ENCODE measurements at places on chromosomes 6 and 20. TPM values are rescaled to one million over a fixed set of nuclear protein-coding genes. Genes with fewer than 3 reads are reported as not detected.

DNA sequence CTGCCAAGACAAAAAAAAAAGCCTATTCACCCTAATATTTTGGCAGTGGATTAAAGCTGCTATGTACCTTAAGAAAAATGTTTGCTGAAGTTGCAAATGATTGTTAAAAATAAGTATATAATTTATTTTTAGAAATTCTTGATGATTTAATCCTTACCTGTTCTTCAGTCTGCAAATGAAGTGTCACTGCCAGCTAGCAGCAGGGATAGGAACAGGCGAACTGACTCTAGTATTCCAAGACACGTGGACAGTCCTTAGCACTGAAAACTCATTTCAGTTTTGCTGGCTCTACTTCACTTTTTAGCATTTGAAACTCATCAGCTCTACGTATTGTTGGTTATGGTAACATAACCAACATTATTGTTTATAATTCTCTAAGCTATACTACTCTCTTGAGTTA lies 204.4 kb upstream of the ID4 start:
- DNase-seq = no peak

Gene CGA
- not detected for polyA plus RNA-seq

Gene ZSCAN31
- 3.1 TPM for polyA plus RNA-seq

Gene CRISP2
- polyA plus RNA-seq = not detected

DNA sequence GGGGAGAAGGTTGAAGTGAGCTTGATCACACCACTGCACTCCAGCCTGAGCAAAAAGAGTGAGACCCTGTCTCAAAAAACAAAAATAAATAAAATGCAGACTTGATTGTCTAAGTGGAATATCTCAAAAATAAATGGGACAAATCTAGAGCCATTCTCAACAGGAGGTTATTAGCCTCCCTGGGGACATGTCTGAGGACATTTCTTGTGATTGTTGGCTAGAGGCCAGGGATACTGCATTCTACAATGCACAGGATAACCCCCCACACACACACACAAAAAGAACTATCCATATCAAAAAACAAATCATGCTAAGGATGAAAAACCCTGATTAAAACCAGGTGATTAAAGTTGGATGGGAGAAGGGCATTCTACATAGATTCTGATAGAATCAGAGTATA lies 37.5 kb downstream of the FAM217A start:
- DNase-seq = no peak

Gene USP49
- 2.6 TPM for polyA plus RNA-seq

DNA sequence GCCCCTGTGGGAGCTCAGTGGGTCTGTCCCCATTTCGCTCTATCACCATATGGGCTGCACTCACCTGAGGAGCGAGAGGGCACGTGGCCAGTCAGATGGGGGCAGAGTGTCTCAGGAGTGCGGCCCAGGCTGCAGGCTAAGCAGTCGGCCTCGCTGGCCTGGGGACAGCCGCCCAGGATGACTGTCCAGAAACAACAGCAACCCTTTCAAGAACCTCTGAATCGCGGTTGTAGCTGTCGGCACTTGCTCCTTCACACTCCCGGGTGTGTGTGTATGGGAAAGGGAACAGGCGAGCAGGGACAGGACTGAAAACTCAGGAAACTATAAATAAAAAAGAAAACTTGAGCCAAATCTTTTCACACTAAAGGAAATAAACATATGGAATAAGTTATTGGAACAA lies 63.1 kb downstream of the TFAP2A start:
- DNase-seq = no peak

GRCh38 chr20:50572938-50573777 lies 63.0 kb downstream of the PTPN1 start:
- DNase-seq = no peak

Gene QRSL1
- polyA plus RNA-seq = 36.9 TPM

Gene HAO1
- not detected for polyA plus RNA-seq

DNA sequence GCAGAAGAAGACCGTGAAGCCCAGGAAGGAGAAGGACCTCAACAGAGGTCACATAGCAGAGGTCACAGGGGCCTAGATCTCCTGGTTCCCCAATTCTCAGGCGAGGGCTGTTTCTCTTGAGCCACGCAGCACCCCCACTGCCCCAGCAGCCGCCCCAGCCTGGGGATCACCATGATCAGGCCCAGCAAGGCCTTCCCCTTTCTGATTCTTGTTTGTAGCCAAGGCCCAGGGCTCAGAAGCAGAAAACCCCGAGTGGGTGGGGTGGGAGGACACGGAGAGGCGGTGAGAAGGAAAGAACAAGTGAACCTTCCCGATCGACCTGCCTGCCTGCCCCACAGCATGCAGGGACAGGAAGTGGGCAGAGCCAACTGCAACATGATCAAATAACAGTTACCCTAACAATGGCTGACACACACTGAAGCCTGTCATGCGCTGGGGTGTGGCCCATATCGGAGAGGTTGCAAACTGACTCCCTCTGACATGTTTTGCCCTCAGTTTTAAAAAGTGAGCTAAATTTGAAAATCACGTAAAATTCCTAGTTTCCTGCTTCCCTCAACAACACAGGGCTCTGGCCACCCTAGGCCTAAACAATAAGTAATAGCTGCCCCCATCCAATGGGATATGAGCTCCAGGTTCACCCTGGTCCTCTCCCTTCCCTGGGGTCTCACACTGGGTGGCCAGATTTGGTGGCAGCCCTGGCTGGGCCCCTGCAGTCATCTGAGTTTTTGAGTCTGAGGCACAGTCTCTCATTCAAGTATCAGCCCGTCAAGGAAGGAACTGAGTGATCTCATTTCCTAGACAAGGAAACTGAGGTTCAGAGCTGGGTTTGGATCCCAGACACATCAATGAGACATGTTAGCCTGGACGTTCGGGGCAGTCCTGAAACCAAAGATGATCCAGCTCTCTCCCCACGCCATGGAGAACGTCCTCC lies 6.5 kb downstream of the PEDS1 start:
- DNase-seq = peak; percentile 91

DNA sequence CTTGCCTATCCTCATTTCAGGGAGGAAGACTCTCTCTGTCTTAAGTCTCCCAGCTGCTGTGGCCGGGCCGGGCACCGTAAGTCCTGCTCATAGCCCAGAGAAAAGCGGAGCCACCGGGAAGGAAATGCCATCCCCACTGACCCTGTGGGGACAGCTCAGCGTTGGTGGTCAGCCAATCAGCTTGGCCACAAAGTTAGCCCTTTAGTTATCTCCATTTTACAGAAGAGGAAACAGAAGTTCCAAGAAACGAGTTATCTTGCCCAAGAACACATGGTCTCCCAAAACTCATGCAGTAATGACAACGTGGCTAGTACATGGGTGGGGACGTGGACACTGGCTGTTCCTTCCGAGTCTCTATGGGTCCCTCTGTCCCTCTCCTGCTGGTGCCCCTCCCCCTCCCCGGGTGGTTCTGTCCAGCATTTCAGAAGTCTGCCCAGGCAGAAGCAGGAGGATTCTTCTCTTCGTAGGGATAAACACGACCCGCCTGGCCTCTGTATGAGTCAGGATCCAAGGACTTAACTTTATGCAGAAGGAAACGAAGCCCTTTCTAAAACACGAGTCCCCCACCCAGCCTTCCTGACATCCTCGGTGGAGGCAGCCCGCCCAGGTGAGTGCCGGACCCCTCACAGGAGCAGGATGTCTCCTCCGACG lies 273.8 kb downstream of the CDH4 start:
- DNase-seq = no peak

DNA sequence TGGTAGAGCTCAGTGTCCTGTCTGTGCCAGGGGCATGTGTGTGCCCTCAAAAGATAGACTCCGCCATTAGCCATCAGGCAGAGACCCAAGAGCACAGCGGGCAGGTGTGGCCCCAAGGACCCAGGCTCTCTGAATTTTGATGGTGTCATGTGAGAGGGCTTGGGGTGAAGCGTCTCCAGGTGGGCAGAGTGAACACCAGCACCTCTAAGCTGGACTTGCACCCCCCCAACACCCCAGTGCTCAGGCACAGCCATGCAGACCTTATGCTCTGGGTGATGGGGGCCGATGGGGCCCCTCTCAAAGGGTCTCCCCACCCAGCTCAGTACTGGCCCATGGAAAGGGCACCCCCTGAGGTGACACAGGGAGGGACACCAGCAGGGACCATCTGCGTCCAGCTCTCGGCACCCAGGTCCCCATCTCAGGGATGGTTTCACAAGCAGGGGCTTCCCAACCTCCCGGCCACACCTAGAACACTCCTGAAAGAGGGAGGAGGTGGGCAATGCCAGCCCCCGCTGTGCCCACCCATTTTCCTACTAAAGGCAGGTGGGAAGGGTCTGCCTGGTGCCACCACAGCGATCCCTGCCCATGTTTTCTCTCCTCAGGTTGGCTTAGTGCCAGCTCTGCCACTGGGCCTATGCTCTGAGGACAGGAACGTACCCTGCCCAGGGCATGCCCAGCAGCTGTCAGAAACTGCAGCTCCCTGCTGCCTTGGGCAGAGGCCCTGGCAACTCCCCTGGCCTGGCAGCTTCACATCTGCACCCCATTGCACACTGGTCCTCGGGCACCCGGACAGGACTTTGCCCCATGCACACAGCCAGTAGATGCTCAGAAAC lies 3.5 kb downstream of the CST7 start:
- DNase-seq = no peak

- no peak for DNase-seq
Measured at GRCh38 chr20:63876489-63877036, 11.5 kb downstream of the TPD52L2 start.

Gene COL9A1
- polyA plus RNA-seq = not detected

Gene SMPDL3A
- 0.20 TPM for polyA plus RNA-seq

Gene SMAP1
- 13.2 TPM for polyA plus RNA-seq

Gene CLPSL1
- polyA plus RNA-seq = not detected

Gene PNLDC1
- 1.3 TPM for polyA plus RNA-seq

GRCh38 chr6:139530561-139530960 lies 156.1 kb upstream of the CITED2 start:
- DNase-seq = no peak

Gene BMP5
- polyA plus RNA-seq = not detected

GRCh38 chr20:25324412-25324811 lies 66.2 kb downstream of the ABHD12 start:
- DNase-seq = no peak

Gene NR2E1
- not detected for polyA plus RNA-seq

Gene ETV7
- polyA plus RNA-seq = 2.0 TPM

DNA sequence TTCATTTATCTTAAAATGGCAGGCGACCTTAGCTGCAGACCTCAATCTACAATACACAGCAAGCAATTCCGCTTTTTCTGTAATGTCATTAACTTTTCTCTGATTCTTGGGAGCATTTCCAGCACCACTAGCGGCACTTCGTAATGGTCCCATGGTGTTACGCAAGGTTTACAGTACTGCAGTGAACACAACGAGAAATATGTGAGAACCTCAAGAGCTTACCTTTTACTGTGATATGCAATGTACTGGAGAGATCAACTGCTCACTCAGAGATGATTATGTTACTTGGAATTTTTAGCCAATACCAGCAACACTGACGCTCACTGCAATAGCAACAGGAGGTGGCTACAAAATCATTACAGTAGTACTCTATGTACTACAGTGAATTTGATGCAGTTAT lies 2.8 kb upstream of the CEP43 start:
- DNase-seq = no peak

GRCh38 chr20:59925899-59926298 lies 7.5 kb downstream of the SYCP2 start:
- DNase-seq = no peak

- DNase-seq = no peak
Measured at GRCh38 chr6:91720324-91720723, 1133.5 kb upstream of the MAP3K7 start.

- DNase-seq = peak; percentile 89
Measured at GRCh38 chr6:139290787-139291311, 949 bp downstream of the TXLNB start.

DNA sequence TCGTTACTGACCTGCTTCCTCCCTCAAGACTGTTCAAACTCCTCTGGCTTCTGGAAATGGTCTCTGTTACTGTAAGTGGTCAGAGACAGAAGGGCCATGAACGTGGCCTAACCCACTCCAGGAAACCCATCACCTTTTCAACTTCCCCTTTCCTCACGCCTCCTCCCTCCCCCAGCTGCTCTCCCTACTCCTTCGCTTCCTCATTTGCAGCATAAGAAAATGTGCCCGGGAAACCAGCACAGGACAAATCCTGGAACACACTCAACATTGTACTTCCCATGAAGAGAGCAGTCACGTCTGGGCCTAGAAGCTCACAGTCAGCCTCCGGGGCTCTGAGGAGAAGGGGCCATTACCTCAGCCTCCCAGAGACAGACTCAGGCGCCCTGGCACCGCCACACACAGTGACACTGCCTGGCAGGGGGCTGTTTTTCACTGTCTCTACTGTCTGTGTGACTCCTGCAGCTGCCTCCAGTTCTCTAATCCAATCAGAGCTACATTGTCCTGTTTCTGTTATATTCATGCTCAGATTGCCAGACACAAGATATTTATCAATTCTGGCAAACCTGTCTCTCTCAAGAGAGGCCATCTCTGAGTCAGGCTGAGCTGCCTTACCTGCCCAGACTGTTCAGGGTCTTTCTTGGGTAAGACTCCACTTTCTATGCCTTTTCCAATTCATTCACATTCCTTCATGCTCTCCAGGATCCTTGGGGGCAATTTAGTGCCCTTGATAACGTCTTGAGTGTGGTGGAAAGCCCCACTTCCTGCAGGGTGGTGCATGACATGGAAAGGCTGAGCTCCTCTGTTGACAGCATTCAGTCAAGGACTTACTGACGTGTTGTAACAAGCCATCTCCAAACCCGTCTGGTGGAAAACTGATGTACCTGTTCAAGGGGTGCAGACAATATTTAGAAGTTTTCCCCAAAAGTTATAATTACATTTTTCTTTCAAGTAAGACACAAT lies 242.2 kb downstream of the HIVEP2 start:
- DNase-seq = peak; percentile 37

Gene XKR7
- polyA plus RNA-seq = 0.12 TPM

Gene TXLNB
- polyA plus RNA-seq = 1.4 TPM

GRCh38 chr6:1724616-1725015 lies 114.9 kb downstream of the FOXC1 start:
- no peak for DNase-seq

DNA sequence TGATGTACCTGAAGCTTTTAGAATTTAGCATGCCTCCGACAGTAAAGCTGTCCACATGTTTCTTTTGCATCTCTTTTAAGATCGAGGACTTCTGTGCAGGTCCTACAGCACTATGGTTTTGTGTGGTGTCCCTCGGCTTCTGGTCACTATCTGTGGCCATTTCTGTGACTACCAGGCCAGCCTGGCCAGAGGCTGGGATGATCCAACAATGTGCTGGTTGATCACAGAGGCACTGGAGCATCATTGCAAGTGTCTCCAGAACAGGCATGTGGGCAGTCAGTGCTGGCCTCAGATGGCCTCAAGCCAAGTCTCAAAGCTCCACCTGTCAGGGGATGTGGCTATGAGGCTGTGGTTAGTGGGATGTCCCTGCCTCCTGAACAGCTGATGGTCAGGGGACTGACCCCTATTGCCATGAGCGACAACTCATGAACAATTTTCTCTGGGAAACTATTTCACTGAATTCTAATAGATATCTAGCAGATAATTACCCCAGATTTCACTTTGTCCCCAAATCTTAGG lies 136.6 kb downstream of the SYNDIG1 start:
- DNase-seq = no peak

Gene MLN
- polyA plus RNA-seq = not detected

DNA sequence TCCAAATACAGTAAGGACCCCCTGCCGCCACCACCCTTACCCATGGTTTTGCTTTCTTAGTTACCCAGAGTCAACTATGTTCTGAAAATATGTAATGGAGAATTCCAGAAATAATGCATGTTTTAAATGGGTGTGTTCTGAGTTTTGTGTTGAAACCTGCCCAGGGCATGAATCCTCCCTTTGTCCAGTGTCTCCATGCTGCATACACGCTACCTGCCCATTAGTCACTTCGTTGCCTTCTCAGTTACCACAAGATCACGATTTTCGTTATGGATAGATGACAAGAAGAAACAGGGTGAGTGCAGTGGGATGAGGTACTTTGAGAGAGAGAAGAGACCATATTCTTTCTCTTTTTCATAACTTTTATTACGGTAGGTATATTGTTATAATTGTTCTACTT lies 10.6 kb downstream of the FARS2 start:
- no peak for DNase-seq

GRCh38 chr6:145116591-145117178 lies 618.6 kb downstream of the EPM2A start:
- no peak for DNase-seq
